ENCODE measurements at places on chromosomes 11 and 22. TPM values are rescaled to one million over a fixed set of nuclear protein-coding genes. Genes with fewer than 3 reads are reported as not detected.

The TRABD gene
- total RNA-seq = 58.6 TPM

The LBHD1 gene
- 2.8 TPM for total RNA-seq

The PLEKHA7 gene
- 15.8 TPM for total RNA-seq

The UCP3 gene
- total RNA-seq = 0.21 TPM

GRCh38 chr11:125090816-125091215, 20.6 kb downstream of the TMEM218 start:
- H3K27me3 ChIP-seq = no peaks in the 10 kb centered on the region
- no peak for DNase-seq
- H3K4me1 ChIP-seq = peaks cover 20% of the 10 kb centered on the region
- H3K4me3 ChIP-seq = no peak overlapping the region
- no peak overlapping the region for H3K27ac ChIP-seq

DNA sequence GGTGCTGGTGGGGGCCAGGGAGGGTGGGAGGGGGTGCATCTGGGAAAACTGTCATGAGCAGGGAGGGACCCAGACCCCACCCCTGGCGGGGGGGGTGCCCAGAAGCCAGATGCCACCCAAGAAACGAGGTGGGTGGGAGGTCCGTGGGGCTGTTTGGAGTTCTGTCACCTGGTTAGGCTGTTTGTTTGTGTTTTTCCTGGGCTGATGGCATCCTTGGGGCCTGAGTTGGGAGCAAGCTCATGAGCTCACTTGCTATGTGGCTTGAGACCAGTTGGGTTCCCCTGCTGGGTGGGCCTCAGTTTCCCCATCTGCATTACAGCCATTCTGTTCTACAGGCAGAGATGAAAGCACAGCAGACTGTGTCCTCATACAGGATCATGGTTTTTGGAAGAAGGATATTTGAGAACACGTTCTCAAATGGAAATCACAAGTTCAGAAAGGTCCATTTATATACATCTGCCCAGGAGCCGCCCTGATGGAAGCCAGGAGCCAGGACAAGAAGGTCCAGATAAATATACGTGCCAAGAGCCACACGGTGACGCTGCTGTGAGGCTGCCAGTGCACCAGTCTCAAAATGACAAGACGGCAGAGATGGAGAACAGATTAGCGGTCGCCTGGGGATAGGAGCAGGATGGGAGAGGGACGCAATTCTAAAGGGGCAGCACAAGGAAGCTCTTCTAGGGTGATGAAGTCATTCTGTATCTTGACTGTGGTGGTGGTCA, 312.9 kb downstream of the MN1 start:
- H3K27ac ChIP-seq = no peak overlapping the region
- H3K27me3 ChIP-seq = no peaks in the 10 kb centered on the region
- H3K4me3 ChIP-seq = no peak overlapping the region
- H3K36me3 ChIP-seq = no peaks in the 10 kb centered on the region
- DNase-seq = no peak

DNA sequence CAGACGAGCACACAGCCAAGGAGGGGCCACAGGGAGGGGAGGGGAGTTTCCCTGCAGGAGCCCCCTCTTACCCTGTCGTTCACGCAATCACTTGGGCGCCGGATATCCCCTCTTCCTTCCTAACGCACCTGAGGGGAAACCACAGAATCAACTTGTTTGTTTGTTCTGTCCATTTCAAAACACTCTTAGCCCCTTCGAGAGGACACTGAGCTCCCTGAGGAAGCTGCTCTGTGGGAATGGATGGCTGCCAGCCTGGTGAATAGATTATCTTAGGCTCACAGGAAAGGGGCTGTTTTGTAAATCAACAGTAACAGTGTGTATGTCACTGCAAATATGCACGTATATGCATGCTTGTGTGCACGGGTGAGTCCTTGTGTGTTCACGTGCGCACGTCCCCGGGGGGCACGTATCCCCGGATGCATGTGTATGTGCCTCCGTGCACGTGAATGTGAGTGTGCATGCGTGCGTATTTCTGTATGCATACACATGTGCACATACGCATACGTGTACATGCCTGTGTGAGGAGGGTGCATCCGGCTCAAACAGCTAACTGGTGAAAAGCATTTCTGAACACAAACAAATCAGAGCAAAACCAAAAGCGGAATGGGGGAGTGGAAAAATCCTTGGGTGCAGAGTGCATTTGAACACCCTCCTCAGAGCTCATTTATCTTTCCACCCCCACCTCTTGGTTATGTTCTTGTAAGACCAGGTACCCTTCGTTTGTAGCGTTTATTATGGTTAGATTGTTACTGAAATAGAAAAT, 7.2 kb downstream of the ARSA start:
- peaks cover 4% of the 10 kb centered on the region for H3K4me1 ChIP-seq
- H3K4me3 ChIP-seq = peak overlapping the region; percentile 28
- DNase-seq = peak; percentile 93

GRCh38 chr11:27008811-27009535, 15.1 kb downstream of the FIBIN start:
- no peak overlapping the region for H3K27ac ChIP-seq
- H3K4me3 ChIP-seq = no peak overlapping the region

DNA sequence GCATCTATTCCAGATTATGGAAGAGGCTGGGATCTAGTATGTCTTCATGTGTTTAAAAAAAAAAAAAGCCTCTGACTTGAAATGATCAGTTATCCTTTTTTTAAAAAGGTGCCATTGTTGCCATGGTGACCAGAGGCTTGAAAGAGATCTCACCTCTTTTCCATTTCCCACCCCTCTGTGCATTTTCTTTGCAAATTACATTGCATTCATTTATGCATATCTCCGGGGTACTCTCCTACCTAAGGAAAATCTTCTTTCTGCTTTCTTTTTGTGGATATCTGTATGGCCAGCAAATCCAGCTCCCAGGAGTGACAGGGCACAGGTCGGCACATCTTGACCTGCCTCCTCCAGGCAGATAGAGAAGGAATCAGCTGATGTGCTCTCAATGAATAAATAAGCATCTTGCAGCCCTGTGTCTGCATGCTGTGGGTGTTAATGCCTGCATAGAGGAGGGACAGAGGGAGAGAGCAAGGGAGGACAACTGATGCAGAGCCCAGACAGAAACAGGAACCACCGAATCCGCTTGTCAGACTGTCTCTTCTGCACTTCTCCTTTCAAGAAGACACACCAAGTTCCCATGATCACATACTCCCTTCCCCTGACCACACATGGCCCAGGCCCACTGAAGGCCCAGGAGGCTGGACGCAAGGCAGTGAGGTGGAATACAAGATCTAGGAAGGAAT, 50.9 kb downstream of the CWC15 start:
- no peaks in the 10 kb centered on the region for H3K27me3 ChIP-seq
- no peak overlapping the region for H3K27ac ChIP-seq
- no peak overlapping the region for H3K4me3 ChIP-seq
- no peaks in the 10 kb centered on the region for H3K36me3 ChIP-seq
- no peaks in the 10 kb centered on the region for H3K4me1 ChIP-seq

GRCh38 chr22:20080445-20080775, 369 bp downstream of the DGCR8 start:
- H3K36me3 ChIP-seq = no peaks in the 10 kb centered on the region
- H3K4me1 ChIP-seq = peaks cover 11% of the 10 kb centered on the region
- DNase-seq = peak; percentile 68
- H3K4me3 ChIP-seq = peak overlapping the region; percentile 97
- peak overlapping the region; percentile 92 for H3K27ac ChIP-seq

DNA sequence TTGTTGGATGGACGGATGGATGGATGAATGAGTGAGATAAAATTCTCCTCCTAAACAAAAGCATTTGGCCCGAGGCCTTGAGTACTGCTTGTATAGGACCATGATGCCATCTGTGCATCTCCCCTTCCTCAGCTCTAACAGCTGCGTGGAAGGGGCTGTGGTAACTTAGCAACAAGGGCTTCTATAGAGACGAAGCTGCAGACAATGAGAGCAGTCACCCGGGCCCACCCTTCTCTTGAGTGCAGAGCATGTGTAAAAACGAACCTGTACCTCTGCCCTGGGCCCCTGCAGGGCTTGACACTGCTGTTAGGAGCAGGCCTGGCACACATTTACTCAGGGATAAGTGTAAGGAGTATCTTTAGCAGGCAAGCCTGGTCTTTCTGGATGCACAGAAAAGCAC, 391.5 kb downstream of the CADM1 start:
- no peak for DNase-seq
- H3K4me3 ChIP-seq = no peak overlapping the region
- H3K27me3 ChIP-seq = no peaks in the 10 kb centered on the region
- no peak overlapping the region for H3K27ac ChIP-seq
- peaks cover 16% of the 10 kb centered on the region for H3K4me1 ChIP-seq
- no peaks in the 10 kb centered on the region for H3K36me3 ChIP-seq

GRCh38 chr11:65435411-65435931, 12.9 kb downstream of the NEAT1 start:
- H3K4me3 ChIP-seq = no peak overlapping the region
- no peaks in the 10 kb centered on the region for H3K36me3 ChIP-seq

- H3K36me3 ChIP-seq = 0 out of 2 replicates have a peak, but pooled peaks cover 4% of the 10 kb centered on the region
- H3K27ac ChIP-seq = peak overlapping the region; percentile 1
- H3K4me3 ChIP-seq = no peak overlapping the region
- H3K4me1 ChIP-seq = peaks cover 4% of the 10 kb centered on the region
These were observed 67.7 kb downstream of the BCL2L13 start for GRCh38 chr22:17705951-17706900.

- H3K36me3 ChIP-seq = no peaks in the 10 kb centered on the region
- H3K27ac ChIP-seq = no peak overlapping the region
- H3K27me3 ChIP-seq = no peaks in the 10 kb centered on the region
These were observed 7.0 kb downstream of the C11orf86 start for GRCh38 chr11:66981976-66982578.

DNA sequence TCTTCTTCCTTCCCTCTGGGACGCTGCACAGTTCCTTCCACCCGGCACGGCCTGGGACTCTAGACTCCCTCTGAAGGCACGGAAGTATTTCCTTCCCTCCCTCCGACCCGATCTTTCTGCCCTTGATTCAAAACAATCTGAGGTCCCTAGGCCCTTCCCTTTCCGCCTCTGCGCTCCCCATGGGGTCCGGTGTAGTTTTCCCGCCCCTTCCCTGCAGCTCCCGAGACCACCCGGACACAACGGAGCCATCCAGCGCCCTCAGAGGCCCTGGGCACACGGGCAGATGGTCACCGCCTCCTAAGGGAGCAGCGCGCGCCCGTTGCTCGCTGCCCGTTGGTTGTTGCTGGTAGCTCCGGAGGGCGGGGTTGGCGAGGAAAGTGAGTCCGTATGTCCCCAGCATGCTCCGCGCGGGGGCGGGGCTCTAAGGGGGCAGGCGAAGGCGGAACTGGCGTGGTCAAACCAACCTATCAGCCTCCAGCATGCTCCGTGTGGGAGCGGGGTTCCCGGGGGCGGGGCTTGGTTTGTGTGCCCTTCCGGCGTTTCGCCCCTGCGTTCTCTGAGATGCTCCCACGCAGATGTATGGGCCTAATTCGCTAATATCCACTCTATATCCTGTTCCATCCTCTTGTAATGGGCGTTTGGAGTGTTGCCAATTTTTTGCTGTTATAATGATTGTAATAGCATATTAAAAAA, 19.6 kb downstream of the MIF start:
- DNase-seq = peak; percentile 100
- H3K4me3 ChIP-seq = peak overlapping the region; percentile 53
- H3K27me3 ChIP-seq = no peaks in the 10 kb centered on the region
- no peaks in the 10 kb centered on the region for H3K36me3 ChIP-seq

DNA sequence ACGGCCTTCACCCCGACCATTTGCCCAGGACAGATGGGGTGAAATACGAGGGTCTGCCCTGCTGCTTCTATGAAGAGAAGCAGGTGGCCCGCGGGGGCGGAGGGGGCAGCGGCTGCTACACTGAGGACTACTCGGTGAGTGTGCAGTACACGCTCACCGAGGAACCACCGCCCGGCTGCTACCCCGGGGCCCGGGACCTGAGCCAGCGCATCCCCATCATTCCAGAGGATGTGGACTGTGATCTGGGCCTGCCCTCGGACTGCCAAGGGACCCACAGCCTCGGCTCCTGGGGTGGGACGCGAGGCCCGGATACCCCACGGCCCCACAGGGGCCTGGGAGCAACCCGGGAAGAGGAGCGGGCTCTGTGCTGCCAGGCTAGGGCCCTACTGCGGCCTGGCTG, 11.2 kb downstream of the C22orf31 start:
- no peak for DNase-seq
- H3K36me3 ChIP-seq = peaks cover 14% of the 10 kb centered on the region
- no peaks in the 10 kb centered on the region for H3K27me3 ChIP-seq
- H3K4me3 ChIP-seq = no peak overlapping the region

DNA sequence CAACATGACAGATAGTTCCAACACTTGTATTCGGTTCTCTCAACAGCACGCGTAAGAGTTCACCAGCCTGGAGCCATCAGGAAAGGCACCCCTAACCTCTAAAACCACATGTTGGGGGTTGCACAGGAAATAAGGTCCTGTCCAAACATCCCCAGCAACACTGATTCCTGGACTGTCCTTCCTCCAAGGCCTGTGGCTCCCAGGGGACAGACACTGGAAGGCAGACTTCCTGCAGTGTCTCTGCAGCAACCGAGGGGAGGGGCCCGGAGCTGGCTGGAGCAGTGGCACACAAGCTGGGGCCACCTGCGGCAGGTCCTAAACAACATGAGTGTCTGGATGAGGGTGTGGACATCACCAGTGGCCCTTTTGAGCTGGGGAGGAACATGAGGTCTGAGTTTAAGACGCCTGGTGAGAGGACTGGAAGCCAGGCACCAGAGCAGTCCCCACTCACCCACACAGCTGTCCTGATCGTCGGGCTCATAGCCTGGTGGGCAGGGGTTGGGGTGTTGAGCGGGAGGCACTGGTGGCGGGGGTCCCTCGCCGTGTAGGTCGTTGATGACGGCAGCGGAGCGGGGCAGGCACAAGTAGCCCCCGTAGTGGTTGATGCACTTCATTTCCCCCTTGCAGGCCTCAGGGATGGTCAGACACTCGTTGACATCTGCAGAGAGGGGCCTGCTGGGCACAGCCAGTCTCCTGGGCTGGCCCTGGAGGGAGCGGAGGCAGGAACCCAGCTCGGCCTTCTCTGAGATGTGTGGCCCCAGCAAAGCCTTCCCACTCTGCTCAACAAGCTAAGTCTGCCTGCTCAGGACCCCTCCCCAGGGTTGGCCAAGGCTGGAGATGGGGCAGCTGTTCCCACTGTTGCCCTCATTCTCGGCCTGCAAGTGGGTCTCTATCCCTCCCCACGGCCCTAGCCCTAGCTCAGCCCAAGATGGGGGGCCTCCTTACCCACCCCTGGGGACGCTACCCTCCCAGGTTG, 1.6 kb downstream of the EFEMP2 start:
- no peaks in the 10 kb centered on the region for H3K36me3 ChIP-seq
- H3K4me1 ChIP-seq = no peaks in the 10 kb centered on the region
- H3K27me3 ChIP-seq = peaks cover 29% of the 10 kb centered on the region
- no peak overlapping the region for H3K4me3 ChIP-seq

DNA sequence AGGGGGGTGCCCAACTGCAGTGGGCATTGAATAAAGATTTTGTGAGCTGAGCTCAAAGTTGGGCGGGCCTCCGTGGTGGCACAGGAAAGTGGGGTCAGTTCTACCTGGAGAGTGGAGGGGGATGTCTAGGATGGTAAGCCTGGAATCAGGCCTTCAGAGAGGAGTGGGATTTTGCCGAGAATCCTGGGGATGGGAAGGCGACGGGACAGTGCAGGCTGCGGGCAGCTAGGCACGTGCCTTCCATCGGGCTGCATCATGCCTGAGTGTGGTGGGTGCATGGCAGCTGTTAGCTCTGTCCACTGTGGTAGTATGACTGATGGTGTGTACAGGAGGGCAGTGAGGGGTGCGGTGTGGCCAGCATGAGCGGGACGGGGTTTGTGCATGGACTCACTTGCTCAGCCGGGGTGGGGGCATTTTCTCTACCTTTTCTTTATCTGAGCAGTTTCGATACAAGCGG, 3.6 kb downstream of the SHANK3 start:
- no peak for DNase-seq
- H3K4me1 ChIP-seq = no peaks in the 10 kb centered on the region
- no peaks in the 10 kb centered on the region for H3K36me3 ChIP-seq
- H3K27me3 ChIP-seq = peaks cover 29% of the 10 kb centered on the region
- no peak overlapping the region for H3K27ac ChIP-seq

Data from GM23338 (cell line).